Ureter (tissue), 1 donor: ENCODE measurements at places on chromosomes 16 and 17. TPM values are rescaled to one million over a fixed set of nuclear protein-coding genes. Genes with fewer than 3 reads are reported as not detected.
A peak's percentile ranks its signal among the peaks of the same experiment; 100 is the strongest.

GRCh38 chr17:34234616-34235015 lies 20.5 kb upstream of the CCL2 start:
- no peak for DNase-seq

GRCh38 chr17:10234033-10234432 lies 35.6 kb upstream of the GAS7 start:
- no peak for DNase-seq

DNA sequence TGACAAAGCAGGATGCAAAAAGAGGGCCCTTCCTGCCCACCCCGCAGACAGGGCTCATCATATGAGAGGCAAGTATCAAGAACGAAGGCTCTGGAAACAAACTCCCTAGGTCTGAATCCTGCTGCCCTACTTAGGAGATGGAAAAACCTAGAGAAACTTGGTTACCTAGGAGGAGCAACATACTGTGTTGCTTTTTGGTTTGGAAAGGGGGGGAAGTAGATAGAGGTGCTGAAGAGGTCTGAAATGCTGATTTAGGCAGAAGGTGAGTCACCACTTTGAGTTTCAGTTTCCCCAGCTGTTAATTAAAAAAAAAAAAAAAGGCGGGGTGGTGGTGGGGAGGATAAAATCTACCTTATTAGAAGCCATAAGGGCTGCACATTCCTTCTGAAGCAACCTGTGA lies 1.5 kb downstream of the N4BP1 start:
- no peak for DNase-seq

- DNase-seq, result no peak
Observed at GRCh38 chr16:26985100-26986065, 81.3 kb upstream of the C16orf82 start.

GRCh38 chr17:5437721-5438317 lies 1.1 kb downstream of the C1QBP start:
- no peak for DNase-seq

Gene PHF23
- total RNA-seq, result 37.6 TPM

DNA sequence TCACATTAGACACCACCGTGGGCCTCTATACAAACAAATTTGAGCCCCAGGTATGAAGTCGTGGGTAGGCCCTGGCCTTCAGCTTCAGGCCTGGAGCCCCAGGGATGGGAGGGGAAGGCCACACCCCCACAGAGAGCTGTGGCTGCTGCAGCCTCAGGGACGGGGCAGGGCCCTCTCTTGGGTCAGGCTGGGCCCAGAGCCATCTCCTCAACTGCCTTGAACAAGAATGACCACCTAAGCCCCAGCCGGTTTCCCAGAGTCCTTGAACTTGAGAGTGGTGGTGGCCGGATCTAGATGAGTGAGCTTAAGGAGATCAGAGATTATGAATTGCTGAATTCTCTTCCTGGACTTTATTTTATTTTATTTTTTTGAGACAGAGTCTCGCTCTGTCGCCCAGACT lies 18.6 kb downstream of the SCNN1B start:
- DNase-seq, result peak; percentile 53

GRCh38 chr17:2547176-2547575 lies 35.5 kb upstream of the METTL16 start:
- no peak for DNase-seq

DNA sequence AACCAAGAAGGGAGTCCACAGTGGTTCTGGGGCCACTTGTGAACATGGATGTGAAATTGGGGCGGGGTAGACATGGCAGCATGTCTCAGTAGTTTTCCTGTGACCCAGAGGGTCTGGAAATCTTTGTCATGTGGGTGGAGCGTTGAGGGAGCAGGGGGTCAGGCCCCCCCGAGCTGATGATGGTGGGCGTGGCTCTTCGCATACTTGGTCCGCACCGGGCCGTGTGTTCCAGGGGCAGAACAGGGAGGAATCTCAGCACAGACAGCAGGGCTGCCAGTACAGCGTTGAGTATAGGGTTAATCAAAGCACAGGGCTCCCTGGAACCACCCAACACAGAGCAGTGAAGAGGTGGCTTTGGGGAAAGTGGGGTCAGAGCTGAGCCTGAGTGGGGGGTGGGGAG lies 267.5 kb downstream of the SEC14L1 start:
- no peak for DNase-seq

- DNase-seq, result no peak
Observed at GRCh38 chr16:13902677-13903076, 17.3 kb upstream of the ERCC4 start.

Gene CNGB1
- 1.5 TPM for total RNA-seq

Gene ZNF652
- 44.6 TPM for total RNA-seq

GRCh38 chr17:78873519-78874340 lies 29.3 kb downstream of the CEP295NL start:
- no peak for DNase-seq

DNA sequence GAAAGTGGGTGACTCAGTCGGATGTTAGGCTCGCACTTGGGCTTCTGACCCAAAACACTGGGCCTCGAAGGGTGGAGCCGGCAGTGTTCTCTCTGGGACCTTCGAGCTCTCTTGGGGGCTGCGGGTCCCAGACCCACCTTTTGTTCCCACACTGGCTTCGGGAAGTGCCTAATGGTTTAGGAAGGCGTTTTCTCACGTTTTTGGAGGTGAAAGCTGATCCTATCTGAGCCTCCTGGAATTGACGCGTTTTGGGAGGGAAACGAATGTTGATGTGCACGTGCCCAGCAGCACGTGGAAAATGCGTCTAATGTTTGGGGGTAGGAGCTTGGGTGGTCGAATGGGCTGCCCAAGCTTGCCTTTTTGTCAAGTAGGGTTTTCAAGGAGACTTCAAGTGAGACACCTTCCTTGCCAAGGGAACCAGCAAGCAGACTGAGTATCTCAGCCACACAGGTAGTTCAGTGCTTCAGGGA lies 666 bp downstream of the HGS start:
- DNase-seq, result no peak

Gene ARL5C
- total RNA-seq, result not detected

Gene SLC52A1
- 2.5 TPM for total RNA-seq

GRCh38 chr16:3013491-3013951 lies 798 bp downstream of the CLDN9 start:
- DNase-seq, result no peak

Gene AFMID
- 48.5 TPM for total RNA-seq

DNA sequence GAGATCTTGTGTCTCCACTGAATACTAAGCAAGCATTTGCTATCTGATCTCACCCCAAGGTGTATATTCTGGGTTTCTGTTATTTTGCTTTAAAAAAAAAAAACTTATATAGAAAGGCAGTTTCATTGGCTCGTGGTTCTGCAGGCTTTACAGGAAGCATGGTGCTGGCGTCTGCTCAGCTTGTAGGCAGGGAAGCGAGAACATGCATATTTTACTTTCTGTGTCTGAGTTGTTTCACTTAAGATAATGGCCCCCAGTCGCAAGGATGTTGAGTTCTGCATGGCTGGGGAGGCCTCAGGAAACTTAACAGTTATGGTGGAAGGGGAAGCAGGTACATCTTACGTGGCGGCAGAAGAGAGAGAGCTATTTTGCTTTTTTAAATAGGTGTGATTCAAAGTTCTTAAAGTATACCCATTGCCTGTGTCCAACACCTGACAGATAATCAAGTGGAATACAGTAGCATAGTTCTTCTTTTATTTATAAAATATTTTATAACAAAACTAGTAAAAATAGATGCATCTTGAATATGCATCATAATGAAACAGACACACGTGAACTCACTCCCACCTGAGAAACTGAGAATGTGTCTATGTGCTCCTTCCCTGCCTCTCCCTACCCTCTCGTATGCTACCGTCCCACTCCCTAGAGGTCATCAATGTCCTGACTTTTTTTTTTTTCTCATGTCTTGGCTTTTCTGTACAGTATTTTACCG lies 15.4 kb upstream of the ARHGAP17 start:
- DNase-seq, result no peak

DNA sequence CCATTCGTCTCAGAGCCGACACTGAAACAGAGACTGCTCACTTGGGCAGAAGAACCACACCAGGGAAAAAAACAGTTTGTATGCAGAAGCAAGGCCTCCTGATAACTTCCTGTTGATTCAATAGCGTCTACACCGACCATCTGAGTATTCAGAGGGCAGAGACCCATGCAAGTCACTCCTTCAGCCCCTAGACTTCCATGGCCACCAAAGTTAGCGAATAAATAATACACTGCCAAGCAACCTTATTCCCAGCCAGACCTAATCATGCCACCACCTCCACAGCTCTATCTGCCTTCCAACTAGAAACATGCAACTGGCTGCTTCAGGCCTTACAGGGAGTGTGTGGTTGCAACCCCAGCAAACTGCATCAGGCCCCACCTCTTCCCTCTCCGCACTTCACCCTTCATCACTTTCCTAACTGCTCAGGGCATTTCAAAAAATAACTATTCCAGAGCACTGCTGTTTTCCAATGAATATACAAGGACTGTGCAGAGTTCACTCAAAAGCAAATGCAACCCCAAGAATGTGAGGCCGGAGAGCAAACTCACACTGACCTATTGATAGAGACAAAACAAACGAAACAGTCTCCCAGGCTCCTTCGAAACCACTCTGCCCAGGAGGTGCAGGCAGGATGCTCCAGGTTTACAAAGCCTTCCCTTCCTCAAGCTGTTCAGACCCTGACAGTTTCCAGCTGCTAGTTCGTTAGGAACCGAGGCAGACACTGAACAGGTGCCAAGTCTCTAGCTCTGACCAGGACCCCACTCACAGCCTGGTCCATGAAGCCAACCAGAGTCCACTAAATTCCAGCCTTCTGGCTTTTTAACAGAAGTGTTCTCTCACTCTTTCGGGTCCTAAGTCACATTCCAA lies 3.6 kb downstream of the USP7 start:
- DNase-seq, result no peak

Gene NTN1
- 14.4 TPM for total RNA-seq

Gene KRTAP4-6
- total RNA-seq, result not detected

Gene CAMKK1
- 7.8 TPM for total RNA-seq

Gene OR1A1
- not detected for total RNA-seq

GRCh38 chr17:68327823-68328557 lies 36.7 kb downstream of the ARSG start:
- no peak for DNase-seq

DNA sequence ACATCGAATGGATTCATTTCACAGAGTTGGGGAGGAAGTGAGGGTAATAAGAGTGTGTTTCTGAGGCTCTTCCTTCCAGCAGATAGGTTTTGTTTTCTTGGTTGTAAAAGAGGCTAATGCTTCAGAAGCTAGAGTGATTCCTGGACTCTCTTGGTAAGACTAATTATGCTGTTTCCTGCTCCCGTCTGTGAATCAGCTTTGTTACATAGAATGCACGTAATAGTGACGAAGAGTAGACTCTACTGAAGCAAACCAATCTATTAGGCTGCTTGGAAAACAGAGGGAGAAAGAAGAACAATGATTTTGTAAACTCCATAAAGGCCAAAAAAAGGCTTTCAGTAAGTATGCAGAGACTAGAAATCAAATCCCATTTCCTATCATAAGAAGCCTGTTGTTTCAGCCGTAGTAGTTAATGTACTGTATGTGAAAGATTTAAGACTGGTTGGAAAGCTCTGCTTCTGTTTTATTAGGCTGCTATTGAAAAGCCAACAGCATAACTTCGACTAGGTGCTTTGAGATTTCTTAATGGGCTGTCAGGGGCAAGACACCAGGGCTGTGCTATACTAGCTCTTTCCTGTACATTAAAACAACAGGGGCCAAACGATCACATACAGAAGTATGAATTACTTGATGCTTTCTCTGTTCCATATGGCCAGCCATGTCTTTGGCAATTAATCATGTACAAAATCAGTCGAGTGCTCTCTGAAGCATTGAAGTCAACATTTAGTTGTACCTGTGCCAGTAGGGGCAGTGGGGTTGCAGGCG lies 219.0 kb downstream of the FTO start:
- DNase-seq, result no peak

DNA sequence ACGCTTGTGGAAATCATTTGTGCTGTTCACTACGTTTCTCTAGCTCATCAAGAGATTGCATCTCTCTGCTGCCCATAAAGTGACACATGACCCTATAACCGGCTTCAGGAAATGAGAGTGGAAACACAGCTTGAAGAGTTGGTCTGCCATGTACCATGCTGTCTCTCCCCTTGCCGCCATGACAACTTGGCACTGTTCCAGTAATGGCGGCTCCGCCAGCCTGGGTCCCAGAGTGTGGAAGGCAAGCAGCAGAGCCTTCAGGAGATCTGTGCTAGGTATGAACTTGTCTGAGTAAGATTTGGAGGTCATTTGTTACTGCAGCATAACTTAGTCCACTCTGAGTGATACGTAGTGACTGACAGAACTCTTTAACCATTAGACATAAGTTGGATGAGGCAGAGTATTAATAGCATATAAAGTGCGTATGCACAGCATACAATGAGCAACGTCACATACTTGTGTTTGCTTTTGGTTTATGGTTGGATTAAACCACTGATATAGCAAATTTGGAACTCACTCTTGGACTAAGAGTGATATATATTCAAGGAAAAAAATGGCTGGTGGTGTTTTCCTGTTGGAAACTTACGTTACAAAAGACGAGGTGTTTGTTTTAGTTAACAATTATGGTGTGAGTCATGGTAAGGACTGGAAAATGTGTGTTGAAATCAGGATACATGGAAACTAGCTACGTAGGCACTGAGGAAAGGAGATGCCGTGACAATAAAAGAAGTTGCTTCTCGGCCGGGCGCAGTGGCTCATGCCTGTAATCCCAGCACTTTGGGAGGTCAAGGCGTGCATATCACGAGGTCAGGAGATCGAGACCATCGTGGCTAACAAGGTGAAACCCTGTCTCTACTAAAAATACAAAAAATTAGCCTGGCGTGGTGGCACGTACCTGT lies 24.4 kb upstream of the PMP22 start:
- DNase-seq, result no peak

Gene ENDOV
- total RNA-seq, result 21.2 TPM

DNA sequence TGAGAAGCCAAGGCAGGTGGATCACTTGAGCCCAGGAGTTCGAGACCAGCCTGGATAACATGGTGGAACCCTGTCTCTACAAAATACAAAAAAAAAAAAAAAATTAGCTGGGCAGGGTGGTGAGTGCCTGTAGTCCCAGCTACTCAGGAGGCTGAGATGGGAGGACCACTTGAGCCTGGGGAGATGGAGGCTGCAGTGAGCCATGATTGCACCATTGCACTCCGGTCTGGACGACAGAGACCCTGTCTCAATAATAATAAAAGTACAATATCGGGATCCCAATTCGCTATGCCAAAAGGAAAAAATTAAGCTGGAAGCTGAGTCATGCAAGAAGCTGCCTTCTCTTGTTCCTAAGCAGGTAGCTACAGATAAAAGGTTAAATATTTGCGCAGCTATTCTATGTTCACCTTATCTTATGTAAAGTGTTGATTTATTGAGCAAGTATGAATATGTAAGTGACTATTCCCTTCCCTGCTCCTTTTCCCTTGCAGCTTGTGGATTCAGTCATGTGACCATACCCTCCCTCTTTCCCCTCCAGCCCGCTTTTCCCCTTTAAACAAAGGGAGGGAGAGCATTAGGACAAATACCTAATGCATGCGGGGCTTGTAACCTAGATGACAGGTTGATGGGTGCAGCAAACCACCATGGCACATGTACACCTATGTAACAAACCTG lies 112.0 kb downstream of the LITAF start:
- DNase-seq, result no peak

GRCh38 chr16:4574919-4575705 lies 19.0 kb downstream of the C16orf96 start:
- no peak for DNase-seq

Gene KIF19
- 1.8 TPM for total RNA-seq

- no peak for DNase-seq
Observed at GRCh38 chr17:27563532-27563931, 67.5 kb upstream of the LGALS9 start.
